ENCODE measurements at places on chromosomes 1 and 21. TPM values are rescaled to one million over a fixed set of nuclear protein-coding genes. Genes with fewer than 3 reads are reported as not detected.

FCN3 gene
- 1.7 TPM for total RNA-seq

- no peak for DNase-seq
Observed at GRCh38 chr1:54865238-54866073, 21.5 kb downstream of the DHCR24 start.

RGS4 gene
- total RNA-seq, result 0.42 TPM

GRCh38 chr1:186272486-186272885, 102.6 kb downstream of the TPR start:
- DNase-seq, result no peak

- DNase-seq, result peak; percentile 68
Observed at GRCh38 chr1:29500041-29500440, 263.7 kb downstream of the PTPRU start.

DNA sequence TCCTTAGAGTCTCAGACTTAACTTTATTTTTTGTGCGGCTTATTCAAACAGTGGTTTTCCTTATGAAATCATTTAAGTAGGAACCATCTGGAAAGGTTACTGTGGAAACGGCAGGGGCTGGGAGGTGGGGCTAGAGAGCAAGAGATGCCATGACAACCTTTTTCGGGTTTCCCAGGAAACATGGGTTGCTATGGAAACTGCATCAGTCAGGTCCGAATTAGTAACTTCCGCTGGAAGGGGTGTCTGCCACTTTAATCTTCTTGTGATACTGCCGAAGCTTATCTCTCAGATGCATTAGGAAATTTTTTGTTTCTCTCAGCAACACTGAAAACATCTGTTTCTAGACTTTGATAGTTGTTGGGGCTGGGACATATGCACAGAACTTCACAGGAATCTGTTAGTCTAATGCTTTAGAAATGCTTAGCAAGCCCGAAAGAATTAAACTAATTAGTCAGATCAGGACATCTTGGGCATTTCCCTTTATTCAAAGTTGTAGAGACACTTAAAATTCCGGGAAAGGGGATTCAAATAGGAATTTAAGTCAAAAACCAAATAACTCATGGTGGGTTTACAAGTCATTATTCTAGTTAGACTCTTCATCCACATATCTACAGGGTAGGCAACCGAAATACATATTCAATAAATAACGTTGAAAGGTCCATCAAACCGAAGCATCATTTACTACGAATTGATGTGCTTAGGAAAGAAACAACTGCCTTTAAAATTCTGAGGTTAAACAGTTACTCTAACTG, 2.6 kb downstream of the KCNA3 start:
- DNase-seq, result no peak

FYB2 gene
- total RNA-seq, result 0.19 TPM

- DNase-seq, result no peak
Observed at GRCh38 chr1:19064906-19065450, 108.5 kb upstream of the IFFO2 start.

DNA sequence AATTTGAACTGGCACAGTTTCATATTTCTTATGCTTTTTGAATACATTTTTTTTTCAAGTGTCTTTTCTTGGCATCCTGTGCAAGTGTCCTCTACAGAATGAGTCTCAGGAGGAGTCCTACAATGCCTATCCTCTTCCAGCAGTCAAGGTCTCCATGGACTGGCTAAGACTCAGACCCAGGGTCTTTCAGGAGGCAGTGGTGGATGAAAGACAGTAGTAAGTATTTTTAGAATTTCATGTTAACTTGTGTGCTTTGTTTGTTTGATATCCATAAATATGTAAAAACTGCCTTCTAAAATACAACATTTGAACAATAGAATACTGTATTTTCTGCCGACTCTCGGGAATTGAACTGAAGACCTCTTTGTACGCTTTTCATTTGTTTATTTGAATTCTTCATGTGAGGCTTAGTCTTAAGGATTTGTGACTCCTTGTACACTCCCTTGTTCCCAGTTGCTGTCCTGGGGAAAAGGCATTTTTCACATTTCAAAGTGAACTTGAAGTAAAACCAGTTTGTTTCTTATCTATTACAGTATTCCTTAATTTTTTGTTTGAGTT, 56.6 kb downstream of the NCF2 start:
- DNase-seq, result no peak

ACAP3 gene
- total RNA-seq, result 98.8 TPM

- no peak for DNase-seq
Observed at GRCh38 chr21:44057960-44058651, 46.0 kb downstream of the TRAPPC10 start.

RGS1 gene
- 69.6 TPM for total RNA-seq

KIAA1614 gene
- 2.4 TPM for total RNA-seq

- no peak for DNase-seq
Observed at GRCh38 chr1:8679395-8679800, 138.0 kb downstream of the RERE start.

OR2T11 gene
- total RNA-seq, result not detected

- DNase-seq, result no peak
Observed at GRCh38 chr1:211527888-211528287, 35.9 kb upstream of the RD3 start.

TTC39A gene
- total RNA-seq, result 14.5 TPM

GRCh38 chr1:109273570-109274288, 9.2 kb downstream of the PSRC1 start:
- no peak for DNase-seq

- DNase-seq, result no peak
Observed at GRCh38 chr1:93556291-93556690, 108.4 kb downstream of the FNBP1L start.

- DNase-seq, result no peak
Observed at GRCh38 chr1:5198328-5198727, 543.9 kb downstream of the AJAP1 start.

PROK1 gene
- not detected for total RNA-seq
